Pulmonary artery endothelial cell (primary cell): ENCODE measurements at places on chromosomes 6 and 20. TPM values are rescaled to one million over a fixed set of nuclear protein-coding genes. Genes with fewer than 3 reads are reported as not detected.

Gene OTOR
- not detected in 2 replicates for total RNA-seq

GRCh38 chr20:32501709-32502108 lies 83.4 kb downstream of the NOL4L start:
- DNase-seq, result peak; percentile 22

DNA sequence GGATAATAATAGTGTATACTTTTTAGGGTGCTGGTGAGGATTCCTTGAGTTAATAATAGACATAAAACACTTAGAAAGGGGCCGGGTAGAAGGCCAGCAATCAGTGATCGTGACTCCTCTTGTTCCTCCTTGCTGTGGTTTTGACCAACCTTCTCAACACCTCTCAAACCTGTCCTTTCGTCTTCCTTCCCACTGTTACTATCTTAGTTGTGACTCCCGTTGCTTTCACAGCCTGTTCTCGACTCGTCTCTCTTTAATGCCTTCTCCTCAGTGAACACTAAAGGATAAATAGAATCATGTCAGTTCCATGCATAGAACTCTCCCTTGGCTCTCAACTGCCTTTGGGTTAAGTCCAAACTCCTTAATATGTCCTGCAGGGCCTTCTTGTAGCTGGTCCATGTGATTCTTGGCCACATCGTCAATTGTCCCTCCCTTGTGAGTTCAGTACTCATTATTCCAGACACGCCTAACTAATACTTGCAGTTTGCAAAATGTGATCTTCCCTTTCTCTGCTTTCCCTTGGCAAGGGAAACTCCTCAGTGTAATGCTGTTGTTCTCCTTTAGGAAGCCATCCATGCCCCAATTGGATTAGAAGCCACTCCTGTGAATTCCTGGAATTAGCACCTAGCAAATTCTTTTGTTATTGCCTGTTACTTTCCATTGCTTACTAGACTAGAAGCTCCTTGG lies 164.9 kb downstream of the UTRN start:
- no peak for DNase-seq

DNA sequence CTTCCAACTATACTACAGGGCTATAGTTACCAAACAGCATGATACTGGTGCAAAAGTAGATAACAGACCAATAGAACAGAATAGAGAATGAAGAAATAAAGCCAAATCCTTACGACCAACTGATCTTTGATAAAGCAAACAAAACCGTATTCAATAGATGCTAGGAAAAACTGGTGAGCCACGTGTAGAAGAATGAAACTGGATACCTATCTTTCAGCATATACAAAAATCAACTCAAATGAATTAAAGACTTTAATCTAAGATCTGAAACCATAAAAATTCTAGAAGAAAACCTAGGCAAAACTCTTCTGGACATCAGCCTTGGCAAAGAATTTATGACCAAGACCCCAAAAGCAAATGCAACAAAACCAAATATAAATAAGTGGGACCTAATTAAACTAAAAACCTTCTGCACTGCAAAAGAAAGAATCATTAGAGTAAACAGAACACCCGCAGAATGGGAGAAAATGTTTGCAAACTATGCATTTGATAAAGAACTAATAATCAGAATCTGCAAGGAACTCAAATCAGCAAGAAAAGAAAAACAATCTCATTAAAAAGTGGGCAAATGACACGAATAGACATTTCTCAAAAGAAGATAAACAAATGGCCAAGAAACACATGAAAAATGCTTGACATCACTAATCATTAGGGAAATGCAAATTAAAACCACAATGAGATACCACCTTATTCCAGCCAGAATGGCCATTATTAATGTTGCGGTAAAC lies 109.8 kb downstream of the TAF4 start:
- no peak for DNase-seq

DNA sequence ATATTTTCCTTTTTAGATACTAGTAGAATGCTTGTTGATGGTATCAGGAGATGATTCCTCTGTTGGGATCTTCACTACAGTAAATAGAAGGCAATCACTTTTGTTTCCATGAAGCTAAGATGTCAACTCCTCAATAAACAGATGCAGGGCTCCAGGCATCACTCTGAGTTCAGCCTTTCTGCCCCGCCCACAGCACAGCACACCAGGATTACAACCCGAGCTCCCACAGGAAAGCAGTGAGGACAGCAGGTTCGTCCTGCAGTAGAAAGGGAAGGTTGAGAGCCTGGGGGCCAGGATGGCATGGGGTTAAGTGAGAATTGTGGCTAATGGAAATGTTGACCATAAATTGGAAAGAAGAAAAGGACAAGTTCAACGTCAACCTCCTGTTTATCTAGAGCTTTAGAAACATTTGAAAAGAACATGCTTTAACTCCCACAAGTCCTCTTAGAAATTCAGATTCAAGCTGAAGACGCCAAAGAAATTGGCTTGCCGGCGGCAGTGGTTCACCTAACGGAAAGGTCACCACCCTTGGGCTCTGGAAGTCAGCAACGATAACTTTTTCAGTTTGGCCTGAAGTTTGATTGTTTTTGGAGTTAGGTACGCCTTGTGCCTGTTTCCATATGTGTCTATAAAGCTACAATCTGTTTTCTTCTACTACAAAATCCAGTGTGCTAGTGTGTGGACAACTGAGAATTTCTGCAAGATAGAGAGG lies 144.4 kb upstream of the PDE10A start:
- no peak for DNase-seq

DNA sequence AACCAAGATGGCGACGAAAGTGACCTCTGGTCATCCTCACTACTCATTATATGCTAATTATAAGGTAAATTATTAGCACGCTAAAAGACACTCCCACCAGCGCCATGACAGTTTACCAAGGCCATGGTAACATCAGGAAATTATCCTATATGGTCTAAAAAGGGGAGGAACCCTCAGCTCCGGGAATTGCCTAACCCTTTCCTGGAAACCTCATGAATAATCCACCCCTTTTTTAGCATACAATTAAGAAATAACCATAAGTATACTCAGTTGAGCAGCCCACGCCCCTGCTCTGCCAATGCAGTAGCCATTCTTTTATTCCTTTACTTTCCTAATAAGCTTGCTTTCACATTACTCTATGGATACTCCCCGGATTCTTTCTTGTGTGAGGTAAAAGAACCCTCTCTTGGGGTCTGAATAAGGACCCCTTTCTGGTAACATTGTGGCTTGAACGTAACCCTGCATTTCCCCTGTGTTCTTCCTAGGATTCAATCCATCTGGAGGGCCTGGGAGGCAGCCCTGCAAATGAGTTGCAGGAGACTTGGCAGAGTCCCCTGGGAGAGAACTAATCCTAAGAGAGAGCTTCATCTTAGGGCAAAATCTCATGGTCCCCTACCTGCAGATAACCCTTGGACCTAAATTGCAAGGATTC lies 225.6 kb upstream of the JARID2 start:
- no peak for DNase-seq

- DNase-seq, result no peak
Measured at GRCh38 chr6:100485268-100485667, 20.5 kb upstream of the SIM1 start.

GRCh38 chr6:126302191-126302590 lies 37.7 kb upstream of the CENPW start:
- peak; percentile 13 for DNase-seq

DNA sequence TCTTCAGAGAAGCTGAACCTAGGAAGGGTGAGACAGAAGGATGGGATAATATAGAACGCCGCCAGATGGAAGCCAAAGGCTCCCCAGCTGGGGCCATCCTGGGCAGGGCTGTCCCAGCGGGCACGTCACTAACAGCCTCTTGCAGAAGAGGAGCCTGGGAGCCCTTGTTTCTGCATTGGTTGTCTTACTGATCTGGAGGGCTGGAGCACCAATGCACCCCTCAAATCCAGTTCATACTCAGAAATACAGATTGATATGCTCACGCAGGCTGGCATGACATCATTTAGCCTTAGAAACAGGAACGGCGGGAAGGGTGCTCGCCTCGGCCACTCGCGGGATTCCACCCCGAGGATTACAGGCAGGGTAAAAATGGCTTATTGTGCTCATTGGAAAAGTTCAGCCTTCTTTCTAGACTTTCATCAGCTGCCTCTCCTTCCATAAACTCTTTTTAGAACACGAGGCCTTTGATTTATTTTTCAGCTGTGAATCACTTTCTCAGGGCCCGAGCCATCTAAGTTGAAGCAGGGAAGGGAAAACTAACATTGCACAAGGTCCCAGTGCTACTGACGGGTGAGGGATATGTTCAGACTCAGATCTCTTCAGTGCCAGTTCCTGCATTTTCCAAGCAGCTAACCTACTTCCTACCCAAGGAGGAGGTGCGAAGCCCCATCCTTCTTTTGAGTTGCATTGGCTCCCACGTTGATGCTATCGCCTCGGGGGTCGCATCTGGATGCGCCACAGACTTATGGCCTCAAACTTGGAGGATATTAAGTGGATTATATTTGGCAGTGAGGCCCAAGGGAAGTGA lies 82.3 kb downstream of the GMPR start:
- no peak for DNase-seq

- no peak for DNase-seq
Measured at GRCh38 chr6:91013511-91013910, 426.6 kb upstream of the MAP3K7 start.

DNA sequence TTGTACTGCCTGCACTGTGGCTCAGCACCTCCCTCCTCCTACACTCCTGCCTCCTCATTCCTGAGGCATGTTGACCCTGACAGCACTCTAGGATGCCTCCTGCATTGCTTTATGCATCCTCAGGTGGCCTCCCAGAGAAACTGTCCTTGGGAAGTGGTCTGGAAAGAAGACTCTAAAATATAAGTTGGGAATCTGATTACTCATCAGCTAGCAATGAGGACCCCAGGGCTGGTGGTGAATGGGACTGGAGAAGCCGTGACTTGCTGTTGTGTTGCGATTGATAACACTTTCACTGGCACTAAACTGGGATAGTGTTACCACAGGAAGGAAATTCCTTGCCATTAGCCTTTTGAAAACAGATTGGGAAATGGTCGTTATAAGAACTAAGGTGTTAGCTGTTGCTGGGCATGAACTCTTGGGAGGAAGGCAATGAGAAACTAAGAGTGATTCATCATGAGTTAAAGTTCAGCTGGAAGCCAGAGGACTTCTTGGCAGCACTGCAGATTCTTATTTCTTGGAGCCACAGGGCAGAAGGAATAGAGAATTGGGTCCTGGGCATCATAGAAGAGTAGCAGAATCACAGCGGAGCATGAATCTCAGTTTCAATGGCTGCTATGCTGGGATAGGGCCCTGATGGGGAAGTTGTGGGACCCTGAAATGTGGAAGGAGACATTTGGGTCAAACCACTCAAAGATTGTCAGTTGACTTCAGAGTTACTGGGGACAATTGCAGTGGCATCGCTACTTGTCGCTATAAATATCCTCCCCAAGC lies 10.1 kb upstream of the SIRPD start:
- DNase-seq, result peak; percentile 58

Gene COL19A1
- total RNA-seq, result not detected in 2 replicates

GRCh38 chr6:93679836-93680235 lies 260.5 kb upstream of the EPHA7 start:
- no peak for DNase-seq

Gene OR2H1
- total RNA-seq, result not detected in 2 replicates

DNA sequence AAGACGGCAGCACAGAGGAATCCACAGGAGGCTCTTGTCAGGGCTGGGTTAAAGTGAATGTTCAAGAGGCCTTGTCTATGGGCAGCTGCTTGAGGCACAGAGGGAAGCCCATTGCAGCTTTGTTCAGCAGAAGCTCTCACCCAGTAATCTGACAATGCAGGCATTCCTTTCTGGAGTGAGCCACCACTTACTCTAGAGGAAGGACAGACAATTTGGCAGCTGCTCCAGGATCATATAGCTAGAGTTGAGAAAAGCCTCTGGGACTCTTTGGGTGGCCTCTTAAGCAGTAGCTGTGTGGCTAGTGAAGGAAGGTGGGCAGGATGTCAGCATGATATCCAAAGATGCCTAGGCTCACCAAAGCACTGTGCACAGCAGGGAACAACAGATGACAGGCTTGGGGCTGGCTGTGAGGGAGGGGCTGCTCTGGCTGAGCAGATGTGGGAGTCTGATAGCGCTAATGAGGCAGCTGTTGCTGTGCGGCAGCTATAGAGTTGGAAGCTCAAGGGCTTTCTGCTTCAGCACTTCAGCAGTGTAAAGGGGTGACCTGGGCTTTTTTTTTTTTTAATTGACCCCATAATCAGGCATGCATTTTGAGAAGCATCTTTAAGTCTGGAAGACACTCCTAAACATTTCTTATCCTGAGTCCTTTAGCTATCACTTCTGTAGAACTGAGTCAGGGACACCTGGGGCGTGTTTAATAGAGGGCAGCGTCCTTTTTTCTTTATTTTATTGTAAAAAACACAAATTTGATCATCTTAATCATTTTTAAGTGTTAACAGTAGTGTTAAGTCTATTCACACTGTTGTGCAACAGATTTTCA lies 27.2 kb downstream of the CMTR1 start:
- no peak for DNase-seq

GRCh38 chr20:51183451-51183850 lies 160.5 kb upstream of the KCNG1 start:
- DNase-seq, result no peak

DNA sequence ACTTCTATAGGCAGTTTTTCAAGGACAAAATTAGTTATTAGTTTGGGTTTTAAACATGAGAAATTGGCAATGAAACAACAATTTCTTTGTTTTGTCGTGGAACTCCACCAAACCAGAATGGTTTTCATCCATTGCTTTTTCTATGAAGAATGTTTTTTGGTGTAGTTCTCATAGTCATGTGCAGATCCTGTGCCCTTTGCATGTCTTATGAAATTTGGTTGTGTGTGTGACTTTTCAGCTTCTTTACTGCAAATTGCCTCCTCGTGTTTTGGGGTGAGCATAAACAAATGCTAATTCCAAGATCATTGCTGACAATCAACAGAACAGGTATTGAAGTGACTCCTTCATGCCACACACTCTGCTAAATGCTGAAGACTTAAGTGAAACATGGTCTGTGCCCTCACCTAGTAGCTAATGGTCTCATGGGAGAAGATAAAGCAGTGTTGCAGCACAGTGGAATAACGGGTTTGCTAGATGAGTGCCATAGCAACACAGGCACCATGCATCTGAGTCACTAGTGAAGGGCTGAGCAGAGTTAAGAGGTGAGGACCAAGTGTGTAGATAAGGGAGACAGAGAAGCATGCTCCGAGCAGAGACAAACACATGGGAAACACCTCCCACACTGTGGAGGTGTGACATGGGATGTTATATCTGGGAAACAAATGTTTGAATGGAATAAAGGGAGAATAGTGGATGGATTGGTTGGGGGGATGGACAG lies 120.0 kb downstream of the SLC16A10 start:
- no peak for DNase-seq

Gene SIRPG
- not detected in 2 replicates for total RNA-seq

Gene CYP24A1
- total RNA-seq, result not detected in 2 replicates

Gene WFDC2
- total RNA-seq, result not detected in 2 replicates

DNA sequence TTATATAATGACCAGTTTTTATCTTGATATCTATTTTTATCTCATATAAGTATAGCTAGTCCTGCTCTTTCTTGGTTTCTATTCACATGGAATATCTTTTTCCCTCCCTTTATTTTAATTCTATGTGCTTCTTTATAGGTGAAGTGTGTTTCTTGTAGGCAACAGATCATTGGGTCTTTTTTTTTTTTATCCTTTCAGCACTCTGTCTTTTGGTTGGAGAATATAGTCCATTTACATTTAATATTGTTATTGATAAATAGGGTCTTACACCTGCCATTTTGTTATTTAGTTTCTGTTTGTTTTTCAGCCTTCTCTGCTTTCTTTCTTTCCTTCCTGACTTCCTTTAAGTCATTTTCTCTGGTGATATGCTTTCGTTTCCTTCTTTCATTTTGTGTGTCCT lies 22.2 kb upstream of the LAMA2 start:
- no peak for DNase-seq
